Peyer's patch (tissue), 4 donors: ENCODE measurements at places on chromosomes 4 and X. TPM values are rescaled to one million over a fixed set of nuclear protein-coding genes. Genes with fewer than 3 reads are reported as not detected.

- H3K4me1 ChIP-seq = no peaks in the 10 kb centered on the region
- no peaks in the 10 kb centered on the region for H3K27me3 ChIP-seq
- no peak overlapping the region for H3K4me3 ChIP-seq
- H3K36me3 ChIP-seq = no peaks in the 10 kb centered on the region
- DNase-seq = no peak
Observed at GRCh38 chr4:80243274-80244018, 23.0 kb upstream of the FGF5 start.

- H3K4me1 ChIP-seq = no peaks in the 10 kb centered on the region
- no peak for DNase-seq
- no peaks in the 10 kb centered on the region for H3K27me3 ChIP-seq
Observed at GRCh38 chr4:96295143-96295741, 455.3 kb downstream of the PDHA2 start.

NKX1-1 gene
- not detected for total RNA-seq

DNA sequence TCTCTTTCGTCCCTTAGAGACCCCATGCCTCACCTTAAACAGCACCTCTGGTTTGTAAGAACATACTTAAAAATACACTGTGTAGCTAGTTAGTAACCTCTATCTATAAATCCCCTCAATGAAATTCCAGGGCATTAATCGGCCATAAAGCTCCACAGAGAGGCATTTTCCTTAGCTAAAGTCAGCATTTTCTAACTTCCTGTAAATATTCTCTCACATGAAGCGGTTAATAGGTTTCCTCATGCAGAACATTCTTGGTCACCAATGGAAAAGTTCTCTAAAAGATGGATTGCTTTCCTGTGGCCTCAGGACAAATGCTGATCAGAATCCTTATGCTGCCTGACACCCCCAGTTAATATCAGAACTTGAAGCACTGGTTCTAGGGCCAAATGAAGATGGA, 248.6 kb upstream of the BOD1L1 start:
- H3K36me3 ChIP-seq = no peaks in the 10 kb centered on the region
- H3K27ac ChIP-seq = no peak overlapping the region
- H3K4me1 ChIP-seq = no peaks in the 10 kb centered on the region
- no peaks in the 10 kb centered on the region for H3K27me3 ChIP-seq
- no peak overlapping the region for H3K4me3 ChIP-seq

RBMX gene
- 128 TPM for total RNA-seq

TCEAL2 gene
- not detected for total RNA-seq

ZNF718 gene
- total RNA-seq = 15.7 TPM

PDZD11 gene
- total RNA-seq = 25.6 TPM

DNA sequence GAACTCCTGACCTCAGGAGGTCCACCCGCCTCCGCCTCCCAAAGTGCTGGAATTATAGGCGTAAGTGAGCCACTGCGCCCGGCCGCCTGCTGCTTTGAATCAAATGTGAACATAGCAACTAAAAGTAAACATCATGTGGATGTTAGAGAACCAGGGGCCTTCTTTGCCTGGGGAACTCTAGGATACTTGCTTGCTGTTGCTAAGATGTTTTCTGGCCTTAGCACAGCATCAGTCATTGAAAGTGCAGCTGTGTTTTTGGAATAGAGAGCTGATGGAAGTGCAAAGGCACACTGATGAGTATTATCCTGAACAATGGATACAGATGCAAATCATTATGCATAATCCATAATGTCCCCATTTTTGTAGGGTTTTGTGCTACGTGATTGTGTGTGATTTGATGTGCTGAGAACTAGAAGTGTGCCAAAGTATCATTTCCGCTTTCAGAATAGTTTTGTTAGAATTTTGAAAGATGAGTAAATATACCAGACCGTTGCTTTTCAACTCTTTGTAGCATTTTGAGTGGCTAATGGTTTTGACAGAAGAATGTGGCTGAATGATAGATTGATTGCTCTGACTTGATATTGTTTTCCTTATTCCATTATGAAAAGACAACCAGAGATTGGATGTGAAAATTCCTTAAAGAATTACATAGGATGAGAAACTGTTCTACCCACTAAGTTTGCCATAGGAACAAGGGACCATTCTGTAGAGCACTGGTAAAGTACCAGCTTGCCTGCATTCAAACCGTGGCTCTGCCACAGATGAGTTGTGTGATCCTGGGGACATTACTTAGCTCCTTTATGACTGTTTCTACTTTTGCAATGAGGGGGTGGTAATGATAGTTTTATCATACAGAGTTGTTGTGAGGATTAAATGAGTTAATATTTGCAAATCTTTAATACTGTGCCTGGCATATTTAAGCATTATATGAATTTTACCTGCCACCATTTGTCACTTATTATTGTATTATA, 74.7 kb downstream of the REPS2 start:
- no peaks in the 10 kb centered on the region for H3K36me3 ChIP-seq
- no peak overlapping the region for H3K4me3 ChIP-seq
- no peaks in the 10 kb centered on the region for H3K27me3 ChIP-seq
- H3K27ac ChIP-seq = no peak overlapping the region

ZNF732 gene
- not detected for total RNA-seq

GRCh38 chr4:140595065-140595464, 26.3 kb upstream of the UCP1 start:
- DNase-seq = no peak
- H3K27me3 ChIP-seq = no peaks in the 10 kb centered on the region
- H3K4me3 ChIP-seq = no peak overlapping the region
- no peak overlapping the region for H3K27ac ChIP-seq

MAGEA10 gene
- total RNA-seq = not detected
